ENCODE measurements at places on chromosomes 5 and 9.

DNA sequence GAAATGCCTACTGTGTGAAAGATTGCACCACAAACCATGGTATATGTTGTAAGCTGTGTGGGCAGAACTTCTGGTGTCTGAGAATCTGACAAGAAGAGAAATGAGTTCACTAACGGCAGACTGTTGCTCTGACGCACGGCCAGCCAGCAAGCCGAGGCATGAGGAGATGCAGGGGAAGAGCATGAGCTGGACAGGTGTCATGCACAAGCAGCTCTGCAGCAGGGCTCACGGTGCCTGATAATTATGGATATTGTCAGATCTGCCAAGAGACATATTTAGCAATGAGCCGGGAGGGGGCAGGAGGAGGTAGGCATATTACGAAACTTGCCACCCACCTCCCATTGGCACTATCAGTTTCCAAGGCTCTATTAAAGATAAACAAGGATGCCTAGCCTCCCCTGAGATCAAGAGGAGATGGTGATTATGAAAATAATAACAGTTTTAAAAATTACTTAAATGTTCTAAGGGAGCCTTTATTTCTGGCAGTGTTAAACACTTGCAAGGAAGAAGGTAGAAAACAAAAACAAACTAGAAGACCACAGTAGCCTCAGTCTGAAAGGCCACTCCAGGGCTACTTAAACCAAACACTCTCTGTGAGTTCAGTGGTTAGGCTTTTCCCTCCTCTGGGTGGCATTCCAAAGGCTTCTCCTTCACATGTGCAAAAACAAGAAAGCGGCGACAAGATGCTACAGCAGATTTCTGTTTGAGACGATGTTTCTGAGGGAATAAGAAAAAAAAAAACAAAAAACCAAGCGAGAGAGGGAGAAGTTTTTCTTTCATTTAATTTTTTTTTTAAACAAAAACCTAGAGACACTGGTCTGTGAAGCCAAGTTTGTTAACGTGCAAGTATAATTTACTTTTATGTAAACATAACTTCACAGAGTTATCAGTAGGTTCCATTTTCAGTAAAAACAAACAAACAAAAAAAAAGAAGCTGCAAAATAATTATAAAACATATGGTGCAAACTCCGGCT, 339.5 kb downstream of the BNC2 start:
- DNase-seq, result no peak

GRCh38 chr5:118578093-118578492, 410.3 kb downstream of the DTWD2 start:
- no peak for DNase-seq

- no peak for DNase-seq
Measured at GRCh38 chr5:142551338-142552067, 134.4 kb downstream of the FGF1 start.

DNA sequence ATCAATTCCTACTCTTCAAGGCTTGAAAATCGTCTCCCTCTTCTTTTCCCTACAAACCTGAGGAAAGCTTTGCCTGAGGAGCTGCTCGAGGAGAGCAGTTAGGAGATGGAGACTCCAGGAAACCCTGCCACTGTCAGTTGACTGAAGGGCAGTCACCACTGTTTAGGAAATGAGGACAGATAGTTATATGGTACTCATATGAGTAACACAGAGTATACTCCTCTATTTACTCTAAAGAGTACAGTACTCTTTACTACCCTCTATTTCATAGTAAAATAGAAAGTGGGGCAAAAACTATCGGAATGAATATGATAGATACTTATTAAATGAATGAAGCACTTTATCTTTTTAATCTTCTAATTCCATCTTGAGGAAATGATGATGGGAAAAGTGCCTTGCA, 115.8 kb downstream of the MAPKAP1 start:
- no peak for DNase-seq

- DNase-seq, result peak; percentile 84
Measured at GRCh38 chr9:32552172-32552872, at the start of the genes SMIM27 and TOPORS. TSS of gene SMIM27 (plus strand) at chr9:32552327. CDS start at chr9:32552435, 108 bp downstream. TSS of gene TOPORS (minus strand) at chr9:32552586. CDS start at chr9:32552436, 150 bp downstream.

GRCh38 chr5:5666369-5666768, 243.9 kb downstream of the ICE1 start:
- DNase-seq, result no peak

GRCh38 chr5:150993826-150994412, 26.5 kb upstream of the GPX3 start:
- no peak for DNase-seq

DNA sequence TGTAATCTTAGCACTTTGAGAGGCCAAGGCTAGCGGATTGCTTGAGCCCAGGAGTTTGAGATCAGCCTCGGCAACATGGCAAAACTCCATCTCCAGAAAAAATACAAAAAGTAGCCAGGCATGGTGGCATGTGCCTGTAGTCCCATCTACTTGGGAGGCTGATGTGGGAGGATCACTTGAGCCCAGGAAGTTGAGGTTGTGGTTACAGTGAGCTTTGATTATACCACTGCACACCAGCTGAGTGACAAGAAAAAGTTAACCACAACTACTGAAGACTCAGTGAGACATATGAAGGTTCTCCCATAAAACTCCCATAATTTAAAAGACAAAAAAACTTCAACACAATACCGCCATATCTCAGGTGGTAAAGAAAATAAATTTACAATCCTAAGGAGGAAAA, 98.0 kb downstream of the NR6A1 start:
- no peak for DNase-seq

DNA sequence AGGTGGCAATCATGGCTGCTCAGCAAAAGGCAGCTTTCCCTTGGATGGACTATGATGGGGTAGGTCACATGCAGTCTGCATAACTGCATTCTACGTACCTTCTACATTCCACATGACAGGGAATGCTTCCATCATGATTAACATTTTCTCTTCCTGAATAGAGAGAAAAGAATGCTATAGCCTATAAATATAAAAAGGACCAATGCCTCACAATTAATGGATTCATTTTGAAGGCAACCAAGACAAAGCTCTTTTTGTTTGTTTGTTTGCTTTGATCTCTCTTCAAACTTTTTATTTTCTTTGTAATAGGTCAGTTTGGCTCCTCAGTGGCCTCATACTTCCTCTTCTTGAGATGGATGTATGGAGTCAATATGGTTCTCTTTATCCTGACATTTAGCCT, 201.3 kb downstream of the ALDH1A1 start:
- no peak for DNase-seq

DNA sequence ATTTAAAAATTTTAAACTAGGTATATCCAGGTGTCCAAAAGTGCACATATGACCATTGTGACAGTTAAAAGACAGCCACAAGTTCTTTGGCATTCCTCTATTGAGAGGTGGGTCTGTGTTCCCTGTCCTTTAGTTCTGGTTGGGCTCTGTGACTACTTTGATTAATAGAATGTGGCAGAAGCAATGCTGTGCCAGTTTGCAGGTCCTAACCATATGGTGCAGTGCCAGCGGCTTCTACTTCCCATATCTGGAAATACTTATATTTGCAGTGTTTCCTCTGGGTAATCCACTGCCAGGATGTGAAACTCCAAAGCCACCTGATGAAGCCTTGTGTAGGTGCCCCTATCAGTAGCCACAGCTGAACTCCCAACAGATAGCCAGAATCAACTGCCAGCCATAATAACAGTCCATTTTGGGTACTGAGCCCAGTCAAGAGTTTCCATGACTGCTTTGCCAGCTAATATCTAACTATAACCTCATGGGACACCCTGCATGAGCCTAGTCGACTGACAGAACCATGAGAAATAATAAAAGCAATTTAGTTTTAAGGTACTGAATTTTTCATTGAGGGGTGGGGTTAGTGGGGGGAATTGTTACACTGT, 361.0 kb upstream of the SEMA6A start:
- DNase-seq, result no peak
